ENCODE measurements at places on chromosomes 1 and 21.

- DNase-seq, result no peak
Measured at GRCh38 chr1:22629886-22630285, 6.5 kb upstream of the C1QA start.

- no peak for DNase-seq
Measured at GRCh38 chr1:204448991-204449677, 37.5 kb upstream of the PPP1R15B start.

DNA sequence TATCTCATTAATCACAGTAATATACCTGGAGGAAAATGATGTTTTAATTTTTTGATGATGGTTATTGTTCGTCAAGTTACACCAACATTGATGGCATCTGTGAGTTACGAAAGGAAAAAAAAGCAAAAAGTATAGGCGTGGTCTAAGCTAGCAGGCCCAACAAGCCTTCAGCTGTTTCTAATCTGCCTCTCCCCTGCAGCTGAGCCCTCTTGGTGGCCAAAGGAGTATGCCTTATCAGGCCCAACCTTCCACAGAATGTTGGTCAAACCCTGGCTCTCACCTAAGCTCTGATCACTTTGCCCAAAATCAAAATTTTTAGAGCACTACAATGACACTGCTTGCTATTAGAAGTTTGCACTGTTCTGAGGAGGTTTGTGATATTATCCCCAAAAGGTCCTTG, 4.9 kb downstream of the C1orf105 start:
- no peak for DNase-seq

- no peak for DNase-seq
Measured at GRCh38 chr1:231163830-231164427, 2.1 kb downstream of the TRIM67 start.

- no peak for DNase-seq
Measured at GRCh38 chr1:10179406-10180091, 30.8 kb upstream of the KIF1B start.

GRCh38 chr1:32540605-32541004, 1.4 kb downstream of the ZBTB8A start:
- no peak for DNase-seq

DNA sequence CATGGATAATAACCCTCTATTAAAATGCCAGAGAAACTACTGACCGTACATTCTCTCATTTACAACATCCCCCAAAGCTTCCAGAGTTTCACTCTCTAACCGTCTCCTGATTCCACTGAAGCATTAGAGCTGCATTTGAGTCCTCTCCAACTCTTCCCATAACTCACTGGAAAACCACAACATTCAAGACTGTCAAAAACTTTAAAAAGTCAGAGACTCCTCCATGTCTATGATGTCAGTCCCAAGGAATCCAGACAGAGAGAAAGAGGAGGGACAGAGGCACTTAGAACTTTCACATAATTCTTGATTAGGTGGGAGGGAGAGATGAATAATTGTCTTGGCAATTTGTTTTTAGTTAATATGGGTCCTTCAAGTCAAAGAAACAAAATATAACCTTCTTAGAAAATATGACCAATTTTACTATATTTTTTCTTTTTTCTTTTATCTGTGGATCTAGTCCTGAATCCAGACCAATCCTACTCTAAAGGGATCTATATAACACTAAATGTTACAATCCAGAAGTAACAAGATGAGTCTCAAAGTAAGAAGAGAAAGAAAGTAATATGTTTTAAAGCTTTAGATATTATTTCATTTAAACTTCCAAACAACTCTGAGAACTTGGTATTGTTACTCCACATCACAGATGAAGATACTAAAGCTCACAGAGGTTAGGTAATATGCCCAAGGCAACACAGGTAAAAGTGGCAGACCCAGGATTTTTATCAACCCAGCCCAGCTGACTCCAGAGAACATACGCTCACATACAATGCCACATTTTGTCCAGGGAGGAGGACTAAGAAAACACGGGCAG, 23.8 kb downstream of the OTUD7B start:
- peak; percentile 28 for DNase-seq

GRCh38 chr1:225772323-225772768, 5.3 kb upstream of the SRP9 start:
- DNase-seq, result peak; percentile 94

DNA sequence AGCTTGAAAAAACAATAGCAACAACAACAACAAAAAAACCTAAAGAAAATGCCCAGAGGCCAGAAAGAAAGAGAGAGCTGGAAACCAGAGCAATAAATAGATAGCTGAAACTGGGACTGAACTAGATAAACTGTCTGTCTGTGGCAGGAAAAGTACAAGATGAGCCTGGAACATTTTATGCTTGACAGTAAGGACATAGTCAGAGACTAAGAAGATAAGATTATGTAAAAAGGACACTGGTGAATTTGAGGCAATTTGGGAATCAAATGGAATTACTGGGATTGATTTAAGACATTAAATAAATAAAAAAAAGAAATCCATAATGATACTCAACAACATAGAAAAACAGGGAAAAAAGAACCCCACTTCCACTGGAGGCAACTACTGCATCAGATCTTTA, 1.7 kb upstream of the KIFAP3 start:
- DNase-seq, result no peak

- peak; percentile 19 for DNase-seq
Measured at GRCh38 chr1:237205400-237206064, 163.5 kb downstream of the RYR2 start.

DNA sequence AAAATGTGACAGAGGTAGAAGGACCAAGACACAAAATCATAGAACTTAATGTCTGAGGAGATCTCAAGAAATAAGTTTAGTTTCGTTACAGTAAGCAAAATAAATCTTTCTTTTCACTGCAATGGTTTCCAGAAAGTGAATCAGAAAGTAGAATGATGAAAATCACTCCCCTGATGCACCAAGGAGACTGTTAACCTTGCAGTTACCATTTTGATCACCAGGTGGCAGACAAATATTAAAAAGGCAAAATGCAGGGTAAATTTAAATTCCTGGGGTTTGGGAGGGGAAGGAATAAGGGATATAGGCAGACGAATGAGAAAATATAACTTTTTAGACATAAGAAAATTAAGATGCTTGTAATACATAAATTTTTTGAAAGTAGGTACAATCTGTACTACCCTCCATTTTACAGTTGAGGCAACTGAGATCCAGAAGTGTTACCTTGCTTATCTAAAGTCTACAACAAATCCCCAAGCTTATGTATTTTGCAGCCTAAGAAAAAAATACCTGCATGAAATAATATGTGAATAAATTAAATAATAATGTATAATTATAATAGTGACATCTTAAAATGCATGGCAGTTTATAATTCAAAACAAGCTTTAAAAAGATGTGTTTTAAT, 253.2 kb downstream of the CRB1 start:
- peak; percentile 42 for DNase-seq

GRCh38 chr1:18128298-18128697, 20.7 kb downstream of the IGSF21 start:
- DNase-seq, result peak; percentile 76

GRCh38 chr1:207102659-207103058, 1.4 kb upstream of the C4BPA start:
- no peak for DNase-seq

GRCh38 chr1:46001081-46001785, 131.2 kb downstream of the PIK3R3 start:
- DNase-seq, result no peak

DNA sequence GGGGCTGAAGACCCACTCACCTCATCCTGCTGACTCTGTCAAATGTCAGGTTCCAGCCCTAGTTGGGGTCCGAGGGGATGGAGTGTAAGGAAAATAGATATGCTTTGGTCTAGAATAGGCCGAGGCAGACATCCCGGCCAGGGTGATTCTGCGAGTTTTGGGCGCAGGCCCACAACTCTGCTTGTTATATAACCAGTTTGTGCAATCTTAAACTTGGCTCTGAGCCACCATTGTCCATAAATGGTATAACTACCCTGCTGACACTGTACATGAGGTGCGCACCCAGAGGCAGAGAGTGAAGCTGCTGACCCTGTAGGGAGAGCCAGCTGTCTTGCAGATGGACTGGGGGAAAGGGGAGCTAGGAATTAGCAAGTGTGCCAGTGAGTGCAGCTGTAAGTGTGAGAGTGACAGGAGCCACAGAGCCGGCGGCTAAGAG, 1388.8 kb downstream of the AMY1C start:
- peak; percentile 10 for DNase-seq

GRCh38 chr21:25080141-25080540, 527.1 kb downstream of the MRPL39 start:
- DNase-seq, result no peak

All from hepatocyte (in vitro differentiated cells).